ENCODE measurements at places on chromosomes 5 and 9.

GRCh38 chr9:70683841-70684240 lies 269.4 kb upstream of the KLF9 start:
- no peak for DNase-seq

DNA sequence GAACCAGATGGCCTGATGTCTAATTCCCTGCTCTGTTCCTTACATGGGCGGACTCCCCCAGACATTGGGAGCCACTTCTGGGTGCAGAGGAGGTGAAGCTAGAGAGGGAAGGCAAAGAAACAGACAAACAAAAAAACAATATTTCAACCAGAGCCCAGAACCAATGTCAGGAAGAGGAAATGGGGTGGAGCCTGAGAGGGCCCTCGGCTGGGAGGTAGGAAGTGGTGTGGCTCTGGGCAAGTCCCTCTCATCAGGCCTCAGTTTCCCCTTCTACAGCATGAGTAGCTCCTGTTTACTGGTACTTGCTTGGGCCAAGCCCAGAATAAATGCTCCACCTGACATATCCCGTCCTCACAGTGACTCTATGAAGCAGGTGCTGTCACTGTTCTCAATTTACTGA lies 11.1 kb downstream of the SH2D3C start:
- DNase-seq, result no peak

DNA sequence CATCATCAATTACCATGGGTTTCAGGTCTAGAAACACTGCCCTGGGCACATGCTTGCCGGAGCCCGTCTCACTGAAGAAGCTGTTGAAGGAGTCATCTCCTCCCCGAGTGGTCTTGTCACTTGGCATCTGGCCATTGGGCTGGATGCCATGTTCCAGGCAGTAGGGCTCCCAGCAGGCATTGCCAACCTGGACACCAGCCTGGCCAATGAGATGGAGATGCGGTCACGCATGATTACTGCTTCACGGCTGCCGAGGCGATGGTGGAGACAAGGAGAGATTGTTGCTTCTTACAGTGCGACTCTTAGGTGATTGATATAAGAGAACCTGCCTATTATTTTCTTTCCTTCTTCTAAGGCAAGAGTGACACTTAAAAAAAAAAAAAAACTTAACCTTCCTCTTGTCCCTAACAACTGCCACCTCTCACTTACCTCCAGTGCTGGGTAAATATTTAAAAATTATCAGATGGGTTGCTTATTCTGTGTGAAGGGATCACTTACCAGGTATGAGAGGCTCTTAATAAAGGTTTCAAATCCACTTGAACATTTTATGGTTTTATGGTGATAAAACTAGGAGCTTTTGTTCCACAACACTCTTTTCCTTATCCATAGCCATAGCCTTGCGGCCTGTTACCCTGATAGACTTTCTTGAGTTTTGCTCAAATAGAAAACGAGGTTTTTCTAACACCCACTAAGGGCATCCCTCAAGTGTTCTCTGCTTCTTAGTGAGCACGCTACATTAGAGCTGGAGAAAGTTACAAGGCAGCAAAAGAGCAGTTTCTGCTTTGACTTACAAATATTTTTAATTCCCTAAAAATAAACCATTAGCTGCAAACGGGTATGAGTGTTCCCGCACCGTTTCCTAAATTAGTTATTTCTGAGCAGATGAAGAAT lies 41.2 kb downstream of the NIM1K start:
- no peak for DNase-seq

GRCh38 chr9:133951265-133951664 lies 40.9 kb downstream of the VAV2 start:
- DNase-seq, result no peak

Data from GM18507 (cell line).